Activated CD4-positive, alpha-beta T cell treated with anti-CD3 and anti-CD28 coated beads for 36 hours (primary cell): ENCODE measurements at places on chromosomes 5 and 9.
A peak's percentile ranks its signal among the peaks of the same experiment; 100 is the strongest.

DNA sequence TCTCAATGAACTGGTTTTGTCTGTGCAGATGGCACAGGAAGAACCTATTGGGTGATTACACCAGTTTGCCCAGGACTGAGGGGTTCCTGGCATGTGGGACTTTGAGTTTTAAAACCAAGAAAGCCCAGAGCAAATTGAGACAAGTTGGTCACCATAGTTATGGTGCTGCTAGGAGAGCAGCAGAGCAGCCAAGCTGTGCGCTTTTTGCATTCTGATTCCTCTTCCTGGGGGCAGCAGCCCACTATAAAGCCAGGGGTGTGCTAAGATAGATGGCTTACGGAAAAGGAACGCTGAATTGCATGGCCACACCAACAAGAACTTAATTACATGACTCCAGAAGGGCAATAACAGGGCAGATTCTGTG, 49.7 kb downstream of the TIMD4 start:
- no peak for DNase-seq

DNA sequence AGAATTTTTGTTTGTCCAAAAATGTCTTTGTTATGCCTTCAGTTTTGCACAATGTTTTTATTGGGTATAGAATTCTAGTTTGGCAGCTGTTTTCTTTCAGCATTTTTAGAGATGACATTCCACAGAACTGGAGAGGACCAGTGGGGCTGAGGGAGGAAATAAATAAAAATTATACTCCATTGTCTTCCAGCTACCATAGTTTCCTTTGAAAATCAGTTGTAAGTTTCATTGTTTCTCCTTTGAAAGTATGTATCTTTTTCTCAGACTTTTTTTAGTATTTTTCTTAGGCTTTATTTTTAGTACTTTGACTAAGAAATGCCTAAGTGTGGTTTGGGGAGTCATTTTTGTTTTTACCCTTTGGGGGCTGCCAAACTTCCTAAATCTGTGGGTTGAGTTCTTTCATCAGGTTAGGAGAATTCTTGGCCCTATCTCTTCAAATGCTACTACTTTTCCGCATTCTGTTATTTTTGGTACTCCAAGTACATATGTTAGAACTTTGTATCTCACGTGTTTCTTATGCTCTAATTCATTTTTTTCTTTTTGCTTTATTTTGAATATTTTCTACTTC, 15.2 kb upstream of the FBLL1 start:
- no peak for DNase-seq

GRCh38 chr5:135826994-135827671, 7.3 kb upstream of the SLC25A48 start:
- no peak for DNase-seq

DNA sequence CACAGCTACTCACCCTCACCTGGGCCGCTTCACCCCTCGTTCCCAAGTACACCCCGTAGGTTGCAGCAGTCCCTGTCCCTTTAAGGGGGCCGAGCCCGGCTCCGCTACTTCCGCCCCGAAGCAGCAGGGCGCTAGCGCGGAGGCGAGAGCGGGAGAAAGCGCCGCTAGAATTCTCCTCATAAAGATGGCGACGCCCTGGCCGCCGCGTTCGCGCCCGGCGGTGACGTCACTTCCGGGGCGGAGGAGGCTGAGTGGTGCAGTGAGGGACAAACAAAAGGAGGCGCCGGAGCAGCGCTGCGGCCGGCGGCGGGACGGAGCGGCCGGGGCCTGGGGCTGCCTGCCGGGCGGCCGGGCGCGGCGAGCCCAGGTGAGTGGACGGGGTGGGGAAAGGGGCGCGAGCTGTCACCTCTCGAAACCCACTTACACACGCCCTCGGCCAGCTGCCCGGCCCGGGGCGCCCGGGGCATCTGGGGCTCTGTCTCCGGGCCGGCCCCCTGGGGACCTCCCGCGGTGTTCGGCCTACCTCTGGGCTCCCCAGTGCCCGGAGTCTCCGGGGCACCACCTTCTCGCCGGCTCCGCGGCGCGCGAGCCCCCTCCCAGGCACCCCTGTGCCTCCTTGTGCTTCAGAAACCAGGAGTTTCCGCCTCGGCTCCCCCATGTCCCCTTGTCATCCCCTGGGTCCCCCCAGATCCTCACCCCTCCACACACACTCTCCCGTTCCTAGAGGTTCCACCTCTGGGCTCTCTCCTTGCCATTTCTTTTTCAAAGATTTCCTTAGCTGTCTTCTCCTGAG, at the start of the genes KYAT1 and LRRC8A:
Gene KYAT1 (minus strand): TSS at position 67 of the 793 bp plus-strand sequence. CDS start 36,545 bp downstream, outside the sequence.
Gene LRRC8A (plus strand): TSS at position 250 of the 793 bp plus-strand sequence. CDS start 25,032 bp downstream, outside the sequence.
- peak; percentile 99 for DNase-seq

GRCh38 chr5:59792983-59793585, 100.4 kb downstream of the PDE4D start:
- no peak for DNase-seq

DNA sequence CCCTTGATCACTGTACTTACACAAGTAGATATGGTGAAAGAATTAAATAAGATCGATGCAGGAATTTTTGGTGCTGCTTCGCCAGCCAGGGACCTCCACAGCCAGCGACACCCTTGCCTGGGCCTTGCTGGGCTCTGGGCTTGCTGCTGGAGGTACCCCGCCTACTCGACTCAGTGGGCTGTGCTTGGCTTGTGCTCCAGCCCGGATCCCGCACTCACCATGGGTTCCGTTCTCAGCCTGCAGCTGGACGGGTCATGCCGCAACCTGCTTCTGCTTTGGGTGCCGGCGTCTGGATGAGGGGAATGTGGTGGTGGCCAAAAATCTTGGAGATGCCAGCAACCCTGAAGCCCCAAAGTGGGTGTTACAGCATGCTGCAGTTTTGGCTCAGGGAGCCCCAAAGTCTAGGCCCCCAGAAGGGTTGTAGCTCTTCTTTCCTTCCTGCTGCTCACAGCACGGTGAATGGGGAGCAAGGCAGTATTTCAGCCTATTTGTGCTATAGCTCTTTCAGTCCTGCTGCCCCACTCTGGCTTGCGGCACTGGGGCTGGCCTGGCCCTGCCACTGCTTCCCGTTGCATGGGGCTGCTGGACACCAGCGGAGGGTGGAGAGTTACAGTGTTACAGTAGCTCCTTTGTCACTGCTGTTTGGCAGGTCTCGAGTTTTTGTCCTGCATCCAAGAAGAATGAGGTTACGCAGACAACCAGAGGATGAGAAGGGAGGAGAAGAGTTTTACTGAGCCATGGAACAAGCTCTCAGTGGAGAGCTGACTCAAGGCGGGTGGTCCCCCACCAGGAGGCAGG, 48.0 kb downstream of the TARS1 start:
- no peak for DNase-seq

GRCh38 chr9:91289244-91289643, 72.5 kb downstream of the AUH start:
- DNase-seq = no peak

GRCh38 chr5:127031147-127031862, 947 bp upstream of the MARCHF3 start:
- peak; percentile 38 for DNase-seq

- DNase-seq = no peak
These were observed 26.9 kb downstream of the KLHL3 start for GRCh38 chr5:137708796-137709559.

DNA sequence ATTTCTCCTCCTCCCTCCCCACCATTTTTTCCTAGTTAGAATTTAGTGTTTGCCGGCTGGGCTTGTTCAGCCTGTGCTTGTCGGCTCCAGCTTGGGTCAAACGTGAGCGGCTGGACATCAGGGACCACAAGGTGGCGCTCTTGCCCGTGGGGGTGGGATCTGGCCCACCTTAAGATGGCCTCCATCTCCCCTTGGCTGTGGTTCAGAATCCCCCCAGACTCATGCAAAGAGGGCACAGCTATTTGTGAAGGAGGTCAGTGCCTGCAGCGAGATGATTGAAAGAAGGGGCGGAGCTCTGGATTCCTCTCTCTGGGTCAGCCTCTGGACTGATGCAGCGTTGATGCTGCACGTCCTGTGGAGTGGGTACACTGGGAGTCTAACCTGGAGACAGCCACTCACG, 283.3 kb upstream of the TUT7 start:
- DNase-seq = peak; percentile 50

GRCh38 chr5:163172540-163173338, 264.7 kb upstream of the CCNG1 start:
- no peak for DNase-seq

DNA sequence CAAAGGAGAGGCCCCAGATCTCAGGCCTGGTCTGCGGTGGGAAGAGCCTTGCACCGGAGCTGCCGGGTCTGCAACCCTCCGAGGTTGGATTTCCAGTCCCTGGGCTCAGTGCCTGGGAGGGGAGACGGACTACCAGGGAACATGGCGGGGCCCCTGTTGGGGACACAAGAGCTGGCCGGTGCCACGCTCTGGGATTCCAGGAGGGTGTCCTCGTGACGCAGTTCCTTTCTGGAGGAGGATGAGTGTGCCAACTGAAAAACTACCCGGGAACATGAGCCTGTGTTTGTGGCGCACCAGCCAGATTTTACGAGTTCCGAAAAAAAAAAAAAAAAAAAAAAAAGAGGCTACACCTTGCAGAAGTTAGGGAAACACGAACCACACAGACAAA, 9.0 kb downstream of the NRARP start:
- no peak for DNase-seq

- DNase-seq = no peak
These were observed 165.4 kb downstream of the COL23A1 start for GRCh38 chr5:178424810-178425177.

DNA sequence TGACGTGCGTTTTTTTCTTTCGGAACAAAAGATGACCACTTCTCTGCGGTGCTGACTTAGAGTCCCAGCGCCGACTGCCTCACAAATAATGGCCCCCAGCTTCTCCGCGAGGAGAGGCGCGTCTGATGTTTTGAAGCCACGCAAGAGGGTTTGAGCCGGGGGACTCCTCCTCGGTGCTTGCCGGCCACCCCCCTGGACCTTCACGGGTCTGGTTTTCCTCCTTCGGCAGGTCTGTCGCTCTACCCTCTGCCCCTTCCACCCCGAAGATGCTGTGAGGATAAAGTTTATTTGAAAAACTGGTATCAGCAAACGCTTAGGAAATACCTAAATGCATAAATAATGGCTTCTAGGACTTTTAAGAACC, 584 bp downstream of the USP20 start:
- peak; percentile 48 for DNase-seq

- no peak for DNase-seq
These were observed 87.0 kb upstream of the CCL21 start for GRCh38 chr9:34796924-34797323.

GRCh38 chr9:84432746-84433145, 92.2 kb upstream of the SLC28A3 start:
- no peak for DNase-seq

- DNase-seq = peak; percentile 55
These were observed 54.1 kb downstream of the USP20 start for GRCh38 chr9:129889122-129889940.
